K562 (cell line): ENCODE measurements at places on chromosomes 11 and 22. TPM values are rescaled to one million over a fixed set of nuclear protein-coding genes. Genes with fewer than 3 reads are reported as not detected.

GRCh38 chr11:1160231-1161101 lies 2.7 kb downstream of the MUC5AC start:
- DNase-seq: no peak

Gene RAG1
- polyA plus RNA-seq: 1.4 and 1.5 TPM in 2 replicates

Gene GRAP2
- polyA plus RNA-seq: 76.8 and 88.7 TPM in 2 replicates

Gene DDIAS
- polyA plus RNA-seq: 11.1 and 14.9 TPM in 2 replicates

GRCh38 chr11:4830346-4830745 lies 9.2 kb downstream of the OR51F2 start:
- no peak for DNase-seq

DNA sequence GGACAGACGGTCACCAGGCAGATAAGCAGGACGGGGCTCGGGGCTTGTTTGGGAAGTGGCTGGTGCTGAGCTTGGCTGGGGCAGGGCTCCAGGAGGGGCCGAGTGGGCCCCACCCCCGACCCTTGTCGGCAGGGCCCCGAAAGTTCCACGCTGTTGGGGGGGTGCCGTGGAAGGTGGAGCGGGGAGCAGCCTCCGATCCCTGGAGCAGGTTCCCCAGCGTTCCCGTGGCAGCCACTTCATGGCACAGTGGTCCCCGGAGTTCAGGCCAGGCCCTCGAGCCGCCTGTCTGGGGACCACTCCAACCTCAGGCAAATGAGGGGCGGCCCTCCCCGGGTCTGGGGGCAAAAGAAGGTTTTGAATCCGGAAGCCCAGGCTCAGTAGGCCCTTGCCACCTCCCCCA lies 46.7 kb upstream of the PPARA start:
- no peak for DNase-seq

GRCh38 chr11:116972691-116973090 lies 125.5 kb downstream of the SIK3 start:
- no peak for DNase-seq

GRCh38 chr11:561148-562003 lies 606 bp downstream of the RASSF7 start:
- DNase-seq: peak; percentile 37

DNA sequence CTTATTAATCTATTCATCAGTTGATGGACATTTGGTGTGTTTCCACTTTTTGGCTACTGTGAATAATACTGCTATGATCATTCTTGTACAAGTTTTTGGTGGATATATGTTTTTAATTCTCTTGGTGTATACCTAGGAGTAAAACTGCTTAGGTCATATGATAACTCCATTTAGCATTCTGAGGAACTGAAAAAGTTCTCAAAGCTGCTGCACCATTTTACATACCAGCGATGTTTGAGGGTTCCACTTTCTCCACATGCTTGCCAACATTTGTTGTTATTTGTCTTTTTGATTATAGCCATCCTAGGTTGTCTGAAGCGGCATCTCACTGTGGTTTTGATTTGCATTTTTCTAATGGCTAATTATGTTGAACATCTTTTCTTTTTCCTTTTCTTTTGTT lies 4.1 kb upstream of the ACER3 start:
- DNase-seq: no peak
